Progenitor cell of endocrine pancreas (in vitro differentiated cells): ENCODE measurements at places on chromosomes 6 and 20. TPM values are rescaled to one million over a fixed set of nuclear protein-coding genes. Genes with fewer than 3 reads are reported as not detected.
A peak's percentile ranks its signal among the peaks of the same experiment; 100 is the strongest.

The DEF6 gene
- 5.7 and 5.9 TPM in 2 replicates for total RNA-seq

The PGC gene
- total RNA-seq, result not detected in 2 replicates

The GPR6 gene
- total RNA-seq, result not detected in 2 replicates

The ABHD16B gene
- total RNA-seq, result not detected in 2 replicates

The UNC5CL gene
- 3.7 and 4.7 TPM in 2 replicates for total RNA-seq

The TREML2 gene
- total RNA-seq, result not detected in 2 replicates

The PRSS16 gene
- total RNA-seq, result 28.2 and 29.8 TPM in 2 replicates

The F13A1 gene
- 0.24 and 0.31 TPM in 2 replicates for total RNA-seq

The TPBG gene
- 31.3 and 32.0 TPM in 2 replicates for total RNA-seq

The TBX18 gene
- 1.3 and 1.8 TPM in 2 replicates for total RNA-seq

The HCRTR2 gene
- not detected in 2 replicates for total RNA-seq

GRCh38 chr6:1851681-1852456 is 242.2 kb downstream of the FOXC1 start:
- DNase-seq, result no peak

GRCh38 chr6:34248198-34248726 is 544 bp downstream of the SMIM29 start:
- DNase-seq, result no peak

DNA sequence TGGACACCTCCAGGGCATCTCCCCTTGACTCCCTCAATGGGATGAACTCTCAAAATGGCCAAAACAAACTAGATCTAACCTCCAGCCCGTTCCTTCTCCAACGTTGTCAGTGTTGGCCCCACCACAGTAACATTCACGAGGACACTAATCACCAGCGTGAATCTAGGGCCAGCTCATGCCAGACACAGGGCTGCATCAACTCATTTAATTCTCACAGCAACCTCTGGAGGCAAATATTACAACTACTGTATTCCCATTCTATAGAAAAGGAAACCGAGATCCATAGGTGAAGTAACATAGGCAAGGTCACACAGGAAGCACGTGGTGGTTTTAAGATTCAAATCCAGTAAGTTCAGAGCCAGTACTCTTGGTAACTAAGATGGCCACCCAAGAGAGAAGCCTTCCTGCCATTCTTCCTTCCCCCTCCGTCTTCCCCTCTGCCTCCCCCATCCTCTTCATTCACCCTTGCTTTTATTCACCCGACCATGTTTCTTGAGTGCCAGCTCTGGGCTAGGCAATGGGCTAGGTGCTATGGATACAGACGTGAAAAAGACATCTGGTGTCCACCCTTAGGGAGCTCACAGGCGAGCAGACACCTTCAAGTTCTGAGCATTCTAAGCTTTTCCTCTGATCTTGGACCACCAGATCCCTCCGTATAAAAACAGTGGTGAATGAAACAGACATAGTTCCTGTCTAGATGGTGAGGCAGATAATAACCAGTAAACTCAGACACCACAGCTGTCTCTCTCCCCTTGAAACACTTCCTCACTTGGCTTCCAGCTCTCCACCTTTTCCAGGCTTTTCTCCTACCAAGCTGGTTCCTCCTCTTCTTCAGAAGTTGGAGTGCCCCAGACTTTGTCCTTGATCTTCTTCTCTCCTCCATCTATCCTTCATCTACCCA is 9.6 kb downstream of the CCM2L start:
- no peak for DNase-seq

GRCh38 chr6:118844915-118845314 is 49.0 kb upstream of the ASF1A start:
- no peak for DNase-seq

GRCh38 chr20:43533060-43533459 is 25.6 kb downstream of the L3MBTL1 start:
- no peak for DNase-seq

DNA sequence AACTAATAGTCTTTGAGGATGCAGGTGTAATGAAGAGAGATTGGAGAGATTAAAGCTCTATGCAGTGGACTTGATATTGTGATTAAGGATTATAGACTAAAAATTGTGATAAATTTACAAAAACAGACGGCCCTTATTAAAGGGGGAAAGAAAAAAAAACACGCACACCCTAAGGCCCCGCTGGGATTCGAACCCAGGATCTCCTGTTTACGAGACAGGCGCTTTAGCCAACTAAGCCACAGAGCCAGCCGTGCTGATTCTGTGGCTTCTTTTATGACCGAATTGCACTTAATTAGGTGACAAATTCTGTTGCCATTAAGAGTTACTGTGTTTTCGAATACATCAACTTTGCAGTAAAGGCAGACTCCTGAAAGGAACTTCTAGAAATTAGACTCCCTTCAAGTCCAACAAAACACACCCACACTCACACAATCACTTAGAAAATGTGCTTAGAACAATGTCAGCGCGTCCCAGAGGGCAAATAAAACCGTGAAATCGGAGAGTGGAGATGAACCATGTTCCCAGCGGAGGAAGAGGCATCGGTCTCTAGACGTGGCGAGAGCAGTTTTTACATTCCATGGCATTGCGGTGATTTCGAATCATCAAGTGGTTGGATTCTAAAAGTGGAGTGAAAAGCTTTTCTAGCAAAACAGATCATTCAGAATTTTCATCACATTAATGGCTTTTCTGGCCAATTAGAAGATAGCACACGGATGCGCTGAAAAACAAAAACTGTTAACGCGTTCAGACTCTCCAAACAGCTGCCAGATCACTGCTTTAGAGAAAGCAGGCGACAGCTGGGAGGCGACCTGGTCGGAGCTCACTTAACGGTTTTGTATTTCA is 122.6 kb downstream of the GPX5 start:
- DNase-seq, result peak; percentile 44

DNA sequence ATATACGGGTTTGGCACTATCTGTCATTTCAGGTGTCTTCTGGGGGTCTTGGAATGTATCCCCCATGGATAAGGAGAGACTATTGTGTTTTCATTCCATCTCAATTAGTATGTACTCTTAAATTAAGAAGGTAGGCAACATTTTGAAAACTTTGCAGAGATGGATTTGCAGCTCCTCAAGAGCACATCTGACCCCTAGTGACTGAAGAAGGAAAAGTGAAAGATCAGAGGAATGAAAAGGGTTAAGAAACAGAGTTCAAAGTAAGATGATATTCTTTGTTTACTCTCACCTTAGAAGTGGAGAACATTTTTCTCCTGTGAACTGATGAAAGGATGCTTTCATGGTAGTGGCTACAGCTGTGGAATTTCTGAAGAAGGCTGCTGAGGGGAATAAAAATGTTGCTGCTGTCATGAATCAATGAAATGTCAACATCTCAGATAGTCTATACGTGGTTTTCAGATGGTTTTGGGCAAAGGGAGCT is 41.5 kb downstream of the SH3BGRL2 start:
- no peak for DNase-seq

DNA sequence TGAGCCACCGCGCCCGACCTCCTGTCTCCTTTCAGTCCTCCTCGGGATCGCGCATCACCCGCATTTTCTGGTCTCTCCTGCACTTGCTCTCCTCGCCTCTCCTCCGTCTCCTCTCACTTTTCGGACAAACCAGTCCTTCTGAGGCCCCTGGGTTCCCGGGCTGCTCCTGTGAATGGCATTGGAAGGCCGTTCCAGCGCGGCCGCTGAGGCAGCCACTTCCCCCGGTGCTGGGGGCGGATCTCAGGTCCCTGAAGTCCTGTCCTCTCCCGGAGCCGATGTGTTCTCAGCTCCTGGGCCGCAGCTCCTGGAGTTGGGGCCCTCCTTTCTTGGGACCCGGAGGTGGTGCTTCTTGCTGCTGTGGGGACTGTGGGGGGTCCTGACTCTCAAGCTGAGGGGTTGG is 803 bp downstream of the MICB start:
- DNase-seq, result no peak

DNA sequence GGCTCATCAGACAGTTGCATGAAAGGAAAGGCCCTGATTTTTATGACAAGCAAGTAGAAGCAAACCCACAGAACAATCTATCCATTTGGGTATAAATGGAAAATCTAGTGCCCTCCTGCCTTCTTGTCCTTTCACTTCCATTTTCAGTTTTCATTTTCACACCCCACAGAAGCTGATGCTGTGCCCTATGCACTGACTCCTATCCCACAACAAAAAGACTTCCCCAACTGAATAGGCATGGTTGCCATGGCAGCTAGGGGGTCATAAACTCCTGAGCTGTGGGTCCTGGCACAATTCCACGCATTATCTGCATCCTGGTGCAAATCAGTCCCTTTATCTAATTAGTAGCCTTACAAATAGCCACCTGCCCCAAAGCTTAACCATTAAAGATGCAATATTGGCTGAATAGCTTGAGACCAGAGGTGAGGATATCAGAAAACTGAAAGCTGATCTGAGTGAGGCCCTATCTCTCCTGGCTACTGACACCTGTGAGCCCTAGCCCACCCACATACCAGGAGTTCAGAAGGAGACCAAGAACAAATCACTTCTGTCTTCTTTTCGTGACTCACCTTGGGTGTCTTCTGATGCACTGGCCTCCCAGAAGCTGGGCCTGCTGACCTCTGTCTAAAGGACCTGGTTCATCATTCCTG is 34.9 kb upstream of the HEY2 start:
- no peak for DNase-seq

DNA sequence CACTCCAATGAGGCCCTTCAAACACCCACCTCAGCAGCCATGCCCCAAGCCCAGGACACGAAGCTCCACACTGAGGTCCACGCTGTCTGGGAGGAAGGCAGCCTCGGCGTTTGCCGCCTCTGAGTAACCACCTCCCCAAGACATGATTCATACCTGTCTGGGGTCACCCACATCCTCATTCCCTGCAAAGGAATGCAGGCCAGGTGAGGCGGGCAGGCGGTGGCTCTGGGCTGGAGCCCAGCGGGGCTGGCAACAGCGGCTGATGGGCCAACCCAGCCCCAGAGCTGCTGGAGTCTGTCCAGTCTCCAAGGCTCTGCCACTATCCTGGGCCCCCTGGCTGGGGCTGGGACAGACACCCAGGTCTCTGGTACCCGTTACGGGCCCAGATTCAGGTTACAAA is 14.8 kb downstream of the PMEPA1 start:
- no peak for DNase-seq

GRCh38 chr6:23180504-23181293 is 611.3 kb downstream of the HDGFL1 start:
- no peak for DNase-seq

GRCh38 chr6:134014588-134015137 is 37.8 kb downstream of the SLC2A12 start:
- no peak for DNase-seq

GRCh38 chr20:54090230-54091119 is 20.1 kb upstream of the BCAS1 start:
- no peak for DNase-seq

DNA sequence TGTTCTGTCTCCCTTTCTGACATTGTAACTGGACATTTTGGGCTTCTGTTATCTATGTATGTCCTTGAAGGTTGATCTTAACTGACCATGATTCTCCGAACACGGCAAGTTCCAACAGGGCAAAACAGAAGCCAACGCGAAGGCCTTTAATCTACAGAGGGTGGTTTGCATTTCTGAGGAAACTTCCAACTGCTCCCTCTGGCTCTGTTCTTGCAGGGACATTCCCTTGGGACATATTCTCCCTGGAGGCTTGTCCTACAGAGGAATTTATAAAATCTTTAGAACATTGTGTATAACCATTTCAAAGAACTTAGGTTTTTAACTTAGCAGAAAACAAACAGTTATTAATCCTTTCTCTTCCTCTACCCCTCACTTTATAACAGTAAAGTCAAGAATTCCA is 189.0 kb upstream of the CDYL start:
- no peak for DNase-seq

DNA sequence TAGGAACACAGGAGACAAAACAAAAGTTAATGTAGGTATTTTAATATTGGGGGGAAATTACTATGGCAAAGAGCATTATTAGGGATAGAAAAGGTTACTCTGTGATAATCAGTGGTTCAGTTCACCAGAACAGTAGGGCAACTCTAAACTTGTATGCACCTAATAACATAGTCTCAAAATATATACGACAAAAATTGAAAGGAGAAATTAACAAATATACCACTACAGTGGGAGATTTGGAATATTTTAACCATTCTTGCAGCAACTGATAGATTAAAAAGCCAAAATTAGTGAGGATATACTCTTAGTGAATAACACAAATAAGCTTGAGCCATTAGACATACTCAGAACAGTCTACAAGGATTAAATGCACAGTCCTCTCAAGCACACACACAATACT is 11.0 kb downstream of the ARMC12 start:
- no peak for DNase-seq

GRCh38 chr6:118280210-118280609 is 267.9 kb upstream of the PLN start:
- no peak for DNase-seq

DNA sequence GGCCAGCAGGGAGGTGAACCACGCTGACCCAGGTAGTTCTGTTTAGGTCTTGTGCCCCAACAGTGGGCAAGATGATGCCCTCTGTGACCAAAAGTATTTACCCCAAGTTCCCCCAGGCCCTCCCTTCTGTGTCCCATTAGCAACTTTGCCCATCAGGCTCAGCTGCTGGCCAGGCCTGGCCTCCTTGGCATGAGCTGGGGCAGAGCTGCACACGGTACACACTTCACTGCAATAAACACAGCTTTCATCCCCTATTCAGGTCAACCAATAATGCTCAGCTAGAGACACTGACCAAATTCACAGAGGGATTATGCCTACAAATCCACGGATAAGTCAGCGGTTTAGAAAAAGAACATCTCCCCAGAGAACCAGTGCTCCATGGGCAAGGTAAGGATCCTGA is 103.7 kb downstream of the SLC23A2 start:
- no peak for DNase-seq

DNA sequence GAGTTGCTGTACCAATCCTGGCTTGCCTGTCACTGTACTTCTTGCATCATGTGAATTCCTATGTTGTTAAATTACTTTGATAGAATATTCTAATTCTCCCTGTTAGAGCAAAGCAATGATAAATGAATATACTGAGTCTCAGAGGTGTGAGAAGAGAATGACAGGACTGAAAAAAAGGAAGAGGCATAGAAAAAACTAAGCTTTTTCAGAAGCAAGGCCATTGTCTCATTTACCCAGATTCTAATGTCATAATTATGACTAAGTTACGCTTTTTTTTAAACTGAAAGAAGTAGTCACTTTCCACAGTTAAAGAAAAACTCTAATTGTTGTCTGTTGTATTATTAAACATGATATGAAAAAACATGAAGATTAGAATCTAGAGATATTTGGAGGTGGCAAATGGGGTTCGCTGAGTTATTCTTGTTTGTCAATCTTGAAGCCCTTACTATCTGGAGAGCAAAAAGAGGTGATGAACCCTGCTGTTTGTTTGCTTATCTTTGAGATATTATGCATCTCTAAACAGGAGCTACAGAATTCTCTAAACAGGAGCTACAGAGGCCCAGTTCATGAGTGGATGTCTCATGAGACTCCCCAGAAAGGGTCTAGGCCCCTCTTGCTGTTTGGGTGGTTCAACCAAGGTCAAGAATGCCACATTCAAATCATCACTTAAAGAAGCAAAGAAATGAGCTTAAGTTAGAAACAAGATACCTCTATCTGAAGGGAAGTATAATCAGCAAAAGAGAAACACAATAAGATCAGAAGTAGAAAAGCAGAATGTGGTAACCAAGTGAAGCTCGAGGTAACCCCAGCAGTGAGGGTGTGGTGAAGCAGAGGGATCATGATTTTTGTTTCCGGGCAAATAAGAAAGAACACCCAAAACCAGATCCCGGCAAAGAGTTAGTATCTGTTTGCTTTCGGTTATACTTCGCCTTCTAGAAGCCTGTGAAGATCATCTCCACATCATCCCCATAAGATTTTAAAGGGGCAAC is 33.3 kb upstream of the THEMIS start:
- no peak for DNase-seq
